Thoracic aorta (tissue), 2 donors: ENCODE measurements at places on chromosomes 12 and 14. TPM values are rescaled to one million over a fixed set of nuclear protein-coding genes. Genes with fewer than 3 reads are reported as not detected.

Gene TGM1
- total RNA-seq, result not detected

DNA sequence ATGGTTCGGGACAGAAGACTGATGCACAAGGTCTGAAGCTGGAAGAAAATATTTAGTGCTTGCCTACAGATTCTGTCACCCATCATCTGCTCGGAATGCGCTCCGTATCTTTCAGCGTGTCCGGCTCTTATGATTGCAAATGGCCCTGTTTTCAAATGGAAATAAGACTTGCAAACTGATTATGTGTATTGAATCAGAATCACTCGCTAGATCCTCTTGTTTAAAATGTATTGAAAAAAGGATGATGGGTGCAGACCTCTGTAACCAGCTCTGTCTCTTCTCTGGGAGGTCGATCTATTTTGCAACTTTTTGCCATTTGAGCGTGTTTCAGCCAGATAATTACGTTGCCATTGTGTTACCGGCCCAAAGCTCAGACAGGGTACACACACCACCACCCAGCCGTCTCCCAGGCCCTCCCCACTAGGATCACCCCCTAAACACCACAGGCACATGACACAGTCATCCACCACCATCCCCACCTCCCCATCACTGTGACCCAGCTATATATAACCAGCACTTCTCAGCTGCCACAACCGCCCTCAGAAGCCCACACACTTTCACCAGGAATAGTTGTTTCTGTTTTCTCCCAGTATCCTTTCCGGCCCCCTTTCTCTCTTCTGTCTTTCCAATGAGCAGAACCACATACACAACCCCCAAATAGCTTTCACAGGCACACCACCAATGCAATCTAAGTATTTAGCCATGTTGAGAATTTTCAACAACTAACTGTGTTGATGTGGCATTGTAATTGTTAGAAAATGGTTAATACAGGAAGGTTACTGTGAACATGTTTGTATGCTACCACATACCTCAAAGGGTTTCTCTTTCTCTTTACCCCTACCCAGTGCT is 10.7 kb downstream of the NKX2-1 start:
- no peak for DNase-seq

Gene ADGRD1
- 21.3 TPM for total RNA-seq

Gene GLS2
- total RNA-seq, result 0.85 TPM

Gene FGD4
- 52.7 TPM for total RNA-seq

Gene BEGAIN
- total RNA-seq, result 0.85 TPM

GRCh38 chr12:72574138-72574537 is 302.0 kb downstream of the TRHDE start:
- DNase-seq, result no peak

GRCh38 chr14:63301891-63302534 is 16.7 kb downstream of the GPHB5 start:
- no peak for DNase-seq

Gene RTL1
- not detected for total RNA-seq

- DNase-seq, result no peak
Measured at GRCh38 chr14:83289896-83290295, 1756.2 kb upstream of the SEL1L start.

- no peak for DNase-seq
Measured at GRCh38 chr12:118059341-118060191, 1.4 kb downstream of the WSB2 start.

GRCh38 chr14:20328705-20329104 is 4.4 kb downstream of the CCNB1IP1 start:
- no peak for DNase-seq

GRCh38 chr14:93716746-93717667 is 71.3 kb downstream of the PRIMA1 start:
- DNase-seq, result no peak

Gene CLEC6A
- total RNA-seq, result not detected

DNA sequence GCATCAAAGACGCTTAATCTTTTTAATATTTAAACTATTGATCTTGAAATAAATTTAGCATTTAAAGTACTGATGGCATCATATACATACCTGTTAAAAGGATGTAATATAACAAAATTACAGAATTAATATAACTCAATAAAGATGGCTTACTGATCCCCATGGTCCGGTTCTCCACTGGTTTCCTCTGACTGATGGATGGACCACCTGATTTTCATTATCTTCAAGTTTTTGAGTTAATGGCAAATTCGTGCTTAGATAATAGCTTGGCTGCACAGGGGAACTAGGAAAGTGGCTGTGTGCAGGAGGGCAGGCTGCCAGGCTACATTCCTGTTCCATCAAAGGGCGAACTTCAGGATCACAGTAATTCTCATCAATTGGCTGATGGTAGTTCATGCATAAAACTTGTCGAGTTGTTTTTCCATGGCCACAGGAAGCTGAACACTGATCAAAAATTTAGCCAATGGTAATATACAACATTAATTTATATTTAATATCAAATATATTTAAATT is 123.9 kb downstream of the ADAMTS20 start:
- DNase-seq, result no peak

DNA sequence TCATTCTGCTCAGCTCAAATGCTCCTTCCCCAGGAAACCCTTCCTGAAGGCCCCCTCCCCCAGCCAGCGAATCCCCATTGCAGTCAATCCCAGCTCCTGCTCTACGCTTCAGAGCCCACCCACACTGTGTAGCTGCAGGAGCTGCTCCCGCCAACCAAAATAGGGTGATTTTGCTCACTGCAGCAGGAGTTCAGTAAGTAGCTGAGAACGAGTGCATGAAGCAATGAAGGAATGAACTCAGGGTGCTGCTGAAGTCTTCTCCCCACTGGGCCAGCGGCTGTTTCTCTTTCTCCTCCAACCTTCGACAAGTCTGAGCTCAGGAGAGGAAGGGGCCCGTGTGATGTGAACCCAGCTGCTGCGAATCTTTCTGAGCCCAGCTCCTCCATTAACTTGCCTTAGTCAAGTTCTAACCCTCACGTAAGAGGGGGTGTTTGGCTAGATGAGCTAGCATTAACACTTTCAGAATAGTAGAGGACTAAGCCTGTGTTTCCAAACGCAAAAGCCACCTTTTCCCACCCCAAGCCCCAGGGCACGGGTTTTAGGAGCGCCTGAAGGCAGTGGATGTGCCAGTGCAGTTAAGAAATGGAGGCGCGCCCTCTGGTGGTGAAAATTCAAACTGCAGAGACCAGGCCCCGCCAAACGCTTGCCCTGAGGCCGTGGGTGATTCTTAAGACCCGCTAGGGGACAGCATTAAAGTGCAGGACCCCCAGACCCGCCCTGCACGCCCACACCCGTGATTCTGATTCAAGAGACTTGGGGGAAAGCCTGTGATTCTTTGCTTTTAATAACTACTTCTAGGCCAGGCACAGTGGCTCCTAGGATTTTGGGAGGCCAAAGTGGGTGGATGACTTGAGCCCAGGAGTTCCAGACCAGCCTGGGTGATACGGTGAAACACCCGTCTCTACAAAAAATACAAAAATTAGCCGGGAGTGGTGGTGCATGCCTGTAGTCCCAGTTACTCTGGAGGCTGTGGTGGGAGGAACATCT is 11.9 kb upstream of the SERPINA4 start:
- no peak for DNase-seq

DNA sequence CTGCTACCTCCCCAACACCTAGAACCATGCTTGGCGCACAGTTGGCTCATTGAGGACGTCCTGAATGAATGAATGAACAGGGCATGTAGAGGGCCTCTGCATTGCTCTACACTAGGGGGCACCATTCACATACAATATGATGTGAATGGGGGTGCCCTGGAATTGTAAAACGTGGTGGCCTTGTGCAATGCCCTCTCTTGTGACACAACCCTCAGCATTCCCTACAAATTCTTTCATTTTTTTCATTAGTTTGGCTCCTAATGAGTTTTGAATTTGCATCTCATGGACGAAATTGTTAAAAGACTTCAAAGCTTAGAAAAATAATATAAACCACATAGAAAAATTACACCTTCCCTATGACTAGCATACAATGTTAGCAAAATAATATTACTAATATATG is 2.3 kb upstream of the DIO2 start:
- DNase-seq, result no peak

DNA sequence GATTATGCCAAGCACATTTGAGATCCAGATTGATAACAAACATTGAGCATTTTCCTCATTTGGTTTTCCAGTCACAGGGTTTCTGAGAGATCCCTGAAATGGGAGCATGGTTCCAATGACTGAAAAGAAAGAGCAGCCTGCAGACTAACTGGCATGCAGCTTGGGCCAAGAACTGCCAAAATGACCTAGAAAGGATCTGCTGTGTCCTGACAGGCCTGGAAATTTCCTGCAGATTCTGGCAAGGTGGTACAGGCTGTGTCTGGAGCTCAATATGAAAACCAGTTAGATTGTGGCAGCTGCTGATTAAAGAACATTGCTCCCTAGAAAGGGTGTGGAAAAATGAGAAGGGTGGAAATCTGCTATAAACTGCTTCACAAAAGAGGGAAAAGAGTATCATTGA is 417.3 kb downstream of the IPO8 start:
- no peak for DNase-seq

GRCh38 chr14:44529026-44529425 is 21.9 kb upstream of the FSCB start:
- no peak for DNase-seq

DNA sequence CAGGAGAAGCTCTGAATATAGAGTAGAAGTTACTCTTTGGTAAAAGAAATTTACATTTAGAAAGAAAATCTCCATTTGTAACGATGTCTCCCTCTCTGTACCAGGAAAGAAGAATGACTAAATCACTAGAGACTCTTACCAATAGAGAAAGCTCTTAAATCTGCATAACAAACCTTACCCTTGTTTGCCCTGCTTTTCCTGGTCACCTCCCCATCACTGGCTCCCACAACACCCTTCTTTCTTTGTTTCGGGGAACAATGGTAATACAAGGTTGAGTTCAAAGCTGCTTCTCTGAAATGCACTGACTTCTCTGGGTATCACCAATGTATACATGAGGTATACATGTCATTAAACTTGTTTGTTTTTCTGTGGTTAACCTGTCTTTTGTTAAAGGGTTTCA is 351.1 kb upstream of the FLRT2 start:
- DNase-seq, result no peak

Gene ABCD2
- total RNA-seq, result 0.71 TPM

GRCh38 chr14:76995279-76996035 is 33.1 kb downstream of the IRF2BPL start:
- DNase-seq, result no peak

Gene CIROP
- 1.1 TPM for total RNA-seq

GRCh38 chr12:118743896-118744700 is 237.2 kb upstream of the SRRM4 start:
- DNase-seq, result no peak
